ENCODE measurements at places on chromosomes 12 and 14.

- DNase-seq: no peak
Measured at GRCh38 chr12:99413751-99414150, 233.8 kb upstream of the GARIN6 start.

DNA sequence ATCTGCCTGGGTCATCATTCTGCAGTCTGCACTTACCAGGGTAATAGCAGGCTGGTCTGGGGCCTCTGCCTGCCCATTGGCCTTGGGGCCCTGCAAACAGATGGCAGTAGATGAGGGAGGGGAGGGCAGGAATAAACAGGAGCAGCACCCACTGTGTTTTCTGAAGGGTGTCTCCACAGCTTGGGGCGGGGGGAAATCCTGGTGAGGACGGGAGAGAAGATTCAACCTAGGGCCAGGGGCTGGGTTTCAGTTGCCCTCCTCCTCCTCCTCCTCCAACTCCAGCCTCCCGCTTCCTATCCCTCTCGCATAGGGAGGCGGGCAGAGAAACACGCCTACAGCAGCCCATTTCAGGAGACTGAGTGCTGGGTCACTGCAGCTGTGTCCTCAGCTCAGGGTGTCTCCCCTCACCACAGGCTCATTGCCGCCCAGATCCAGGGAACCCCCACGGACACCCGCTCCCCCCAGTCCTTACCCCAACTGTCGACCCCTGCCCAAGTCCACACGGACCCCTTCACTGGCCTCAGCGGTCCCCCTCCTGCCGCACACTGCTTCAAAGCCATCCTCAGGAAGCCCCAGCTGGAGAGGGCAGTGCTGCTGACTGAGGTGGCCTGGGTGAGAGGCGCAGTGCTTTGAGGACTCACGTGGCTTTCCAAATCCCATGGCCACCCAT lies 9.1 kb upstream of the KRT80 start:
- no peak for DNase-seq

- no peak for DNase-seq
Measured at GRCh38 chr14:53855574-53855973, 101.1 kb downstream of the BMP4 start.

DNA sequence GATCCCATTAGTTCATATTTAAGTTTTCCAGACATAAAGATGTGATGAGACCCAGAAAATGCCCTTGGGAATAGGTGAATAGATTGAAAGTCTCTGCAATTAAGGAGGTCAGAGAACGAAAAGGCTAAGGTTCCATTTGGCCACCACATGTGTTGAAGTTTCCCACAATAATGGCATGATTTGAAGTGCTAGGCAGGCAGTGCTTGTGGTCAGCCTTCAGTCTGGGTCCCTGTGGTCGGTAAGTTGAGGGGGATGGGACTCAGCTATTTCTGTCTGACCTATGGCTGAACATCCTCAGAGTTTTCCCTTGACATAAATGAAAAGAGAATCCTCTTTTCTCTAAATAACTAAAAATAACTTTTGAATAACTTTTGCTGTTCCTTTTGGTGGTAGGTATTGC lies 92.4 kb downstream of the PELI2 start:
- no peak for DNase-seq

GRCh38 chr14:90381999-90382451 lies 14.8 kb upstream of the CALM1 start:
- no peak for DNase-seq

- no peak for DNase-seq
Measured at GRCh38 chr12:106585521-106586277, 2.9 kb downstream of the RFX4 start.

DNA sequence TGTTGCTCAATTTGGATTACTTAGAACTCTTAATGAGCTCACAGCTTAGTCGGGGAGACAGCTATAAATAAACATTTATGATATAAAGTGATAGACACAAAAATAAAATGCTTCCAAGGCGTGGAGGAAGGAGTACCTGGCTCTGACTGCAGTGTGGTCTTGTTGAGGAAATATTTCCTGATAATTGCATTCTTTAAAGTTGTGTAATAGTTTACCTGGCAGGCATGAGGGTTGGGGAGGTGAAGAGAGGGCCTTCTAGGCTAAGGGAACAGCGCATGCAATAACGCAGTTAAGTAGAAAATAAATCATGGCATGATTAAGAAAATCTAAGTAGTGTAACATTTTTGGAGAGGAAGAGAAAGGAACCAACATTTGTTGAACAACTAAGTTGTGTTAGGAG lies 260.5 kb upstream of the ATP2B1 start:
- DNase-seq: no peak

- peak; percentile 78 for DNase-seq
Measured at GRCh38 chr12:107607464-107608392, 77.9 kb upstream of the PWP1 start.

GRCh38 chr12:47038270-47038748 lies 41.1 kb upstream of the PCED1B start:
- DNase-seq: no peak

- no peak for DNase-seq
Measured at GRCh38 chr12:58732894-58733293, 187.4 kb downstream of the LRIG3 start.

DNA sequence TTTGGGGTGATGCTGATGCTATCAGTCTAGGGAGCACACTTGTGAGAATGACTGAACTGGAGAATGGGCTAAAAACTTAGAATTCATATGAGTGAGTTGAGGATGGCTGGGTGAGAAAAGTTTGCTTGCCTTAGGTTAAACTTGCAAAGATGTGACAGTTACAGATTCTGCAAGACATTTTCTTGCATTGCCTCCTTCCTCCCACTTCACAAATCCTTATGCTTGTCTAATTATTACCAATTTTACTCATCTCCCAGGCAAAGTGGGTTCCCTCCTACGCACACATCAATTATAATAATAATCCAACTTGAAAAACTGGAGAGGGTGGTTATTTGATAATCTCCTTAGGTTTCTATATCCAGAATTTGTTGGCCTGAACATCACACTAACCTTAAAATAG lies 50.9 kb downstream of the ATP2B1 start:
- no peak for DNase-seq

GRCh38 chr14:61889914-61890351 lies 127.7 kb downstream of the SNAPC1 start:
- DNase-seq: no peak

DNA sequence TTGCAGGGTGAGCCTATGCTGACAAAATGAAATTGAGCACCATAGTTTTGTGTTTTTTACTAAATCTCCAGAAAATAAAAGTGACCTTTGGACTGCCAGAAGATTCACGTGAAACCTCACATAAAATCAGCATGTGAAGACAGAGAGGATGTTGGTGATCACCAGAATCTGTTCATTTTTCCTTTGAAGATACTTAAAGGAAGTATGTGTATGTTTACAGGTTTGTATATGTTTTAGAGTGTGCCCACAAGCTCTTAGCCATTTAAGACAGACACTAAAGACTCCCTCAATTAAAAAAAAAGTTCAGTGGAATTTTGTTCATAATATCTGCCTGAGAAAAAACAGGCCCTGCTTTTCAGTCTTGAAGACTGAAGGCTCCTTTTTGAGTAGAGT lies 25.9 kb downstream of the DDX47 start:
- no peak for DNase-seq

DNA sequence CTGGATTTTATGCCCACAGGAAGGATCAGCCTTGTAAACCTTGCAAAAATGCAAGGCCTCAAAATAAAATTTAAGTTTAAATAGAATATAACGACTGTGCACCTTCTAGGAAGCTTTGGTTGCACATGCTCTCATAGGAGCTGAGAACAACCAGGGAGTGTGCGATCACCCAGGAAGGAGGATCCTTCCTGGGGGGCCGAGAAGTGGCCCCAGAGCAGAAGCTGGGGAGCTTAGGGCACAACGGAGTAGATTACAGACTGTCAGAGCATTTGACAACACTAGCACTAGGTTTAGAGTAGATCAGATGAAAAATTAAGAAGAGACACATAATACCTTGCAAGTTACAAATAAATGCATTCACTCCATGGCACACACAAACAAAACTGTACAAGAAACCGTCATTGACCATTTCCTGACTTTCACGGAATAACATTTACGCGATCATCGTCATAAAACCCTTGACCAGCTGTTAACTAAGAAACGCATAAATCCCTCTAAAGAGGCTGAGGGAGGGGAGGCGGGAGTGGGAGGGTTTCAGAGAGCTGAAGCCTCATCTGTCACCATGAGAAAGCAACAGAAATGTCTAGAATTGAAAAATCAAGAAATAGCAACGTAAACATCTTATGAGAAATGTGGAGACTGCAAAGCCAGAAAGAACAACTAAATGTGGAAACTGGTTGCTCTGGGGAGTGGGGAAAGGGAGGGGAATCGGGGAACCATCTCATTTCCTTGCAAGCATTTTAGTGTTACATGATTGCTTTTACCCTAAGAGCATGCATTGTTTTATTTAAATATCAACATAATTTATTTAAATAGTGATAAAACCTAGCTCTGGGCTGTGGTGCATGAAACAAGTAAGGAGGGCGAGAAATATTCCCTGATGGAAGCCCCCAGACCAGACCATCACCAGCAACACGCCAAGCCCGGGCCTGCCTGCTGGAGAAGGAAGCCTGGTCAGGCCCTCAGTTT lies 13.1 kb upstream of the CCDC85C start:
- no peak for DNase-seq

DNA sequence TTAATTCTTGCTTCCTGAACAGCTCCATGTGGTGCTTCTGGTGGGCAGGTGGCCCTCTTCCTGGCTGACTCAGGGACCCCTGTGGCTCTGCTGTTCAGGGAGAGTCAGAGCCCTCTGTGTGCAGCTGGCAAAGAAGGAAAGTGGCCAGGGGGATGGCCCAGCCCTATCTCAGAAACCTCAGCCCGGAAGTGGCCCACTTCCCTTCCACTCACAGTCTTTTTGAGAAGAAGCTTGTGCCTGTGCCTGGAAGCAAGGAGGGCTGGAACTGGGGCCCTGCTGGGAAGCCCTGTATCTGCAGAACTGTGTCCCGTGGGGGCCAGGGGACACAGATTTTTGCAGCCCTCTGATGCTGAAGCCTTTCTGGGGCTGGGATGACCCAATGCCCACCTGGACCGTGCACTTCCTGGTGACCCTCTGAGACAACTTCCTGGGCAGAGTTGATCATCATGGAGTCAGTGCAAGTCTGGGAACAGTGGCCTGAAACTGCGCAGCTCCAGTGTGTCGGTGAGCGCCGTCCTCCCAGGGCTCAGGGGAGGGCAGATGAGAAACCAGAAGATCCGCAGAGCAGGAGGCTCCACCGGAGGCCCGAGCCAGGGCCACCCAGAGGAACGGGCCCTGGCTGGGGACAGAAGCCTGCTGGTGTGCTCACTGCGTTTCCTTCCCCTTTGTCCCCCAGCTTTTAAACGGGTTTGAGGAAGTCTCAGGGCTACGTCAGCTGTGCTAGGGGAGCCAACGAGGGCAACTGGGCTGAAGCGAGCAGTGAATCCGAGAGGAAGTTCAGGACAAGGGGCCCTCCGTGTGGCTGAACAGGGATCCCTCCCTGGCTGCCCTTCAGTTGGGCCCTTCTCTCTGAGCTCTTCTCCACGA lies 217.4 kb upstream of the RTL1 start:
- DNase-seq: peak; percentile 45

DNA sequence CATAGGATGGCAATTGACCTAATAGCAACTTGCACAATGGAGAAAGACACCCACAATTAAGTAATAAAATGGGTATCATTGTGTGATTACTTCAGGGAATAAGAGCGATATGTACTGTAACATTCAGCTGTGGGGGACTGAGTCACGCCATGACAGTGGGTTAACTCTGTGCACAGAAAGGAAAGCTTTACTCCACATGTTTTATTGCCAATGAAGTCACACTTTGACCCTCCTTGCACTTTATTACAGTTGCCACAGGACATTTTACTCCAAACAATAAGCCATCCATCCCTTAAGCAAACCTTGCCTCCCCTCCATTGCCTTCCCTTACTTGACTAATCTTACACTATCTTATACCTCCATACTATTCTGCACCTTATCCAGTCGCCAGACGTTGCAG lies 403.1 kb downstream of the VRK1 start:
- no peak for DNase-seq

- no peak for DNase-seq
Measured at GRCh38 chr12:104588921-104589590, 132.3 kb downstream of the CHST11 start.

- no peak for DNase-seq
Measured at GRCh38 chr12:15854916-15855315, 27.3 kb upstream of the STRAP start.

DNA sequence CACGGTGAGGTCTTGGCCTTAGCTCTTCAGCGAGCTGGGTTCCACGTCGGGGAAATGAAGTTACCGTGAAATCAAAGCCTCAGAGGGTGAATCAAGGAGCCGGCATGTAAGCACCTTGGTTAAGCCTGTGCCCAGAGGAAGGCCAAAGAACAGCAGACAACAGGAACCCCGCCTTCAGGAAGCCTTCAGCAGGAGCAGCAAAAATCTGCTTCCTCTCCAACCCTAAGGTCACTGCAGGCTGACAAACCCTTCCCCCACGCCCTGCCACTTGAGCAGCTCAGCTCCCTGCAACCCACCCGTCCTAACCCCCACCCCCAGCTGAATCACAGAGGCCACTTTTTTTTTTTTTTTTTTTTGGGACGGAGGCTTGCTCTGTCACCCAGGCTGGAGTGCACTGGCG lies 72.9 kb upstream of the LTA4H start:
- no peak for DNase-seq
